Stimulated activated CD4-positive, alpha-beta T cell treated with anti-CD3 and anti-CD28 coated beads, Interleukin-1b, Interleukin-23, amount 100 ng/mL, for 1 hour (primary cell): ENCODE measurements at places on chromosomes 11 and 22.

- DNase-seq, result no peak
Measured at GRCh38 chr22:27388090-27388600, 413.4 kb downstream of the MN1 start.

DNA sequence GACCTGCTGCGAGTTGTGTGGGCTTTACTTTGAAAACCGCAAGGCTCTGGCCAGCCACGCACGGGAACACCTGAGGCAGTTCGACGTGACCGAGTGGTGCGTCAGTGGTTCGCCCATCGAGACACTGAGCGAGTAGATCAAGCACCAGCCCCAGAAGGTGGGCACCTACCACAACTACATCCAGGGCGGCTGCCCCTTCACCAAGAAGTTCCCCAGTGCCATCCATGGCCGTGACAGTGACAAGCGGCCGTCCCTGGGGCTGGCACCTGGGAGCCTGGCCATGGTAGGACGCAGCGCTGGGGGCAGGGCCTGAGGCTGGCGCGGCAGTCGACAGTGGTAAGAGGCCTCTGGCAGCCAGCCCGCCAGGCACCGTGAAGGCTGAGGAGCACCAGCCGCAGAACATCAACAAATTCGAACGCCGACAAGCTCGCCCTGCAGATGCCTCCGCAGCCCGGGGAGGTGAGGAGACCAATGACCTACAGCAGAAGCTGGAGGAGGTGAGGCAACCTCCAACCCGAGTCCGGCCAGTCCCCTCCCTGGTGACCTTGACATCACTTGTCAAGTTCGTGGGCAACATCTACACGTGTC is 545.2 kb upstream of the CCDC179 start:
- DNase-seq, result no peak

DNA sequence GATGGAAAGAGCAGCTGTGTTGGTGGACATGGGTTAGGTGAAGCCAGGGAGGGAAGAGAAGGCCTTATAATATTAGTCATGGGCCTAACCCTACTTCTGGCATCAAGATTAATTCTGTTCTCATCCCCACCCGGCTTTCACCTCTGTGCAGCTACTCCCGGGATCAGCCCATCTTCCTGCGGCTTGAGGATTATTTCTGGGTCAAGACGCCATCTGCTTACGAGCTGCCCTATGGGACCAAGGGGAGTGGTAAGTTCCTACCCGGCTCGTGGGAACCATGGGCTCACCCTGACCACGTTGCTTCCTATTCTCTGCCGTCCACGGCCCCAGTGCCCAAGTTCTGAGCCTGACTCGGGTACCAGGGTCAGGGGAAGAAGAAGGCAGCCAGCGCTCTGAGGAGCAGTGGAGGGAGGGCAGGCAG is 51.6 kb downstream of the ST3GAL4 start:
- no peak for DNase-seq

GRCh38 chr11:85377901-85378300 is 249.2 kb downstream of the DLG2 start:
- DNase-seq, result no peak

DNA sequence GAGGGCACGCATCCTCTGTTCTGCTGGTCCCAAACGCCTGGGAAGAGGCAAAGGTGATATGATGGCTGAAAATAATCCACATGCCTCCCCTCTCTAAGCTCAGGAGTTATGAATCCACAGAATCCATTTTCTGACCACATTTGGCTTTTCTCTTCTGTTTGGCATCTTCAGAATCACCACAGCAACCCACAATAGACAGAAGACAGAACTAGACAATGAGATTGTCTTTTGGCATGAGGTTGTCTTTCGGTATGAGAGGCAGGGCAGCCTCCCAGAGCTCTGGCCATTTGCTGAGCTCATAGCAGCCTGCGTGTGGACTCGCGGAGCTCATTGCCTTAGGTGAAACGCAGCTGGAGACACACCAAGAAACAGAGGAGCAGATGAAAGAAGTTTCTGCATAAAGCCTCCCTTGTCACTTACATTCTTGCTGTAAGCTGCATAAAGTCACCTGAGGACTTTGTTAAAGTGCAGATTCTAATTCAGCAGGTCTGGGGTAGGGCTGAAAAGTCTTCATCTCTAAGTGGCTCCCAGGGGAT is 868.0 kb downstream of the NTM start:
- no peak for DNase-seq

GRCh38 chr22:50734343-50734771 is 3.6 kb upstream of the ACR start:
- DNase-seq, result no peak

GRCh38 chr11:111699579-111700156 is 66.5 kb downstream of the PPP2R1B start:
- no peak for DNase-seq

- DNase-seq, result no peak
Measured at GRCh38 chr11:116164843-116165242, 607.9 kb downstream of the BUD13 start.

DNA sequence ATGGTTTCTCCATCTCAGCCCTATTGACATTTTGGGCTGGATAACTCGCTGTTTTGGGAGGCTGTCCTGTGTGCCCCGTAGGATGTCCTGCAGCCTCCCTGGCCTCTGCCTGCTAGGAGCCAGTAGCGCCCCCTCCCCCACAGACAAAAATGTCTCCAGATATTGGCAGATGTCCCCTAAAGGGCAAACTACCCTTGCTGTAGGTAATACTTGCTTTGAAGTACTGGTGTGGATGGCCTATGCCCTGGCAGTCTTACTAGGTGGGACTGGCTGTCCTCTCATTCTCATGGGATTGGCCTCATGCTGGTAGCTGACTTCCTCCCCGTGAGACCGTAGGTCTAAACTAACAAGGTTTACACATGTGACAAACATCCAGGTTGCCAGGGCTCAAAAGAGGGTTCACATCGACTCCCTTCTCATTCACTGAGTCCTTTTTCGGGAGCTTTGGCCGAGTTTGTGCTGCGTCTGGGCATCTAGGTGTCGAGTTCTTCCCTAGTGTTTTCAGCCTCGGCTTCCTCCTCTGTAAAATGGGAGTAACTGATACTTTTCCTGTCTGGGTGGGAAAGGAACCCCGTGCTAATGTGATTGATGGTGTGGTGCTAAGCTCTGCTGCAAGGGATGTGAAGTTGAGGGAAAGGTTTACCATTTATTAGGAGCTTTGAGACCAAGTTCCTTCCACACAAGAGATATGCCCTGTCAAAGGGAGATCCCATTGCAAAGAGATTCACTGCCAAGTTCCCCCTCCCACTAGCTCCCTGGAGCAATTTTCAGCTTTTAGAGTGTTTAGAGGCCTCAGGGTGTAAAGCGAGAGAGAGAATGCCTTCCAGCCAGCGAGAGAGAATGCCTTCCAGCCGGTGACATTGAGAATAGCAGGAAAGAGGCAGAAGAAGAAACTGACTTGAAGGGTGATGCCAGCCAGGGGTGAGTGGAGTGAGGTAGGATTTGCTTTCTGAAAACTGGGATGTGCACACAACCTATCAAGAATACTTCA is 17.0 kb downstream of the PTPRJ start:
- DNase-seq, result no peak
